ELR (cell line): ENCODE measurements at places on chromosomes 1 and 21.

DNA sequence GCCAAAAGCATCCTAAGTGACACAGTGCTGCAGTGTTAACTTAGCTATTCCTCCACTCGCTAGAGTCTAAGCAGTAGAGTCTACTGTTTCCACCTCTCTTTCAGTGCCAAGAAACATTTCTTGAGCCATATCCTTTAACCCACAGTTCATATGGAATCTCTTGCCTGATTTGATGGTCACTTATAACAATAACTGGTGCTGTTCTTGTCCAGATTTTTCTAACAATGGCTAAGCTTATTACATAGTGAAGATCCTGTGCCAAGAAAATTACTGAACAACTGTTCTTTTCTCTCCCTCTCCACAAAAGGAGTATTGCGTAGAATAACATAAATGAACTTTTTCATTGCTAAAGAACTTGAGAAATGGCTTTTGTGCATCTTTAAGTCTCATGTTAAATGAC, 121.3 kb downstream of the CDC7 start:
- no peak for DNase-seq

DNA sequence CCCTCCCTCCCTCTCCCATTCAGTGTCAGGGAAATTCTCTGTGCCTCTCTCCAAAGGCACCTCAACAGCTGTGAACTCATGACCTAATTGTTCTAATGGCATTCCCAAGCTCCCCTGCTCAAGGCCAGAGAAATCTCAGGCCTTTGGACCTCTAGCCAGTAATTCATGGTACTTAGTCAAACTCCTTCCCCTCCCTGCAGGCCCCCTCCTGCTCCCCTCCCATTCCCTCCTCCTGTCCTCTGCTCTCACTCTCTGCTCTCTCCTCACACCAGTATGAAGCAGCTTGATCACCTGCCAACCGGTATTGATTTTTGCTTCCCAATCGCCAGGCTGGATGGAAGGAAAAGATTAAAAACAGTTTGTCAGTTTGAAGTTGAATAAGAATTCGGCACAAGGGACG, 370.5 kb upstream of the PBX1 start:
- DNase-seq = no peak

DNA sequence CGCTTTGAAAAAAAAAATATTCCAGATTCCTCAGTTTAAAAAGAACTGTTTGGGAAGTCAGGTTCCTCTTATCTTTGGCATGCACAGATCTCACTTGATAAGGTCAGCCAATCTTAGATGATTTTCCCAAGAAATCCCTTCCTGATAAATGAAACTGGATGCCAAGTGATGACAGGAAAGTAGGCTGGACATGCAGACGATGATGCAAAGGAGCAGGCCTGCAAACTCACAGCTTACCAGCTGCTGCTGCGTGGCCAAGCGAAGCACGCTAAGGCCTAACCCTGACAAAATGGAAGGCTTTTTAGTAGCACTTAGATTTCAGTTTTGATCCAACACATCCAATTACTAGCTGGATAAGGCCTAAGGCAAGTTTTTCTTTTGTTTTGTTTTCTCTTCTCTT, 10.1 kb downstream of the TADA1 start:
- no peak for DNase-seq

DNA sequence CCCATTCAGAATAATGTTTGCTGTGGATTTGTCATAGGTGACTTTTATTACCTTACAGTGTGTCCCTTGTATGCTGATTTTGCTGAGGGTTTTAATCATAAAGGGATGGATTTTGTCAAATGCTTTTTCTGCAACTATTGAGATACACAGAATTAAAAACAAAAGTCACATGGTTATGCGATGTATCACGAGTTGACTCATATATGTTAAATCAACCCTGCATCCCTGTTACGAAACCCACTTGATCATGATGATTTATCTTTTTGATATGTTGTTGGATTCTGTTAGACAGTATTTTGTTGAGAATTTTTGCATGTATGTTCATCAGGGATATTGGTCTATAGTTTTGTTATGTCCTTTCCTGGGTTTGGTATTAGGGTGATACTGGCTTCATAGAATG, 10.7 kb upstream of the OR2T34 start:
- DNase-seq = peak; percentile 72

DNA sequence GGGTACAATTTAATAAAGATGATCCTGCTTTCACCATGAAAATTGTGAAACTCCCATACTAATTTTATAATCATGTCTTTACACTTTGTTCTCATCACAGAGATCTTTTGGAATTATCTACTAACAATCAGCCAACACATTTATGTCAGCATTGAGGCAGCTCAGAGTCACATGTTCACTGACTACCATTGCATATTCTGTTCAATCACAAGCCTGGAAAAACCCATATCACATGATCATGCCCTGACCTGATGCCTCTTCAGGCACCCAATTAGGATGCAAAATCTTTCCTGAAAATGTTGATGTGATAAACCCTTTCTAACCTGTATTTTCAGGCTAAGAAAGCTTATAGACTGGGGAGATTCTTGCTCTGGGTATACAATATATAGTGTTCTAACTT, 21.6 kb upstream of the RASAL2 start:
- DNase-seq = no peak

- DNase-seq = no peak
These were observed 52.4 kb downstream of the OSBPL9 start for GRCh38 chr1:51669272-51669671.

GRCh38 chr1:40662864-40663263, 2.6 kb downstream of the RIMS3 start:
- DNase-seq = peak; percentile 50

- no peak for DNase-seq
These were observed 111.9 kb downstream of the PTPN14 start for GRCh38 chr1:214439352-214440119.

DNA sequence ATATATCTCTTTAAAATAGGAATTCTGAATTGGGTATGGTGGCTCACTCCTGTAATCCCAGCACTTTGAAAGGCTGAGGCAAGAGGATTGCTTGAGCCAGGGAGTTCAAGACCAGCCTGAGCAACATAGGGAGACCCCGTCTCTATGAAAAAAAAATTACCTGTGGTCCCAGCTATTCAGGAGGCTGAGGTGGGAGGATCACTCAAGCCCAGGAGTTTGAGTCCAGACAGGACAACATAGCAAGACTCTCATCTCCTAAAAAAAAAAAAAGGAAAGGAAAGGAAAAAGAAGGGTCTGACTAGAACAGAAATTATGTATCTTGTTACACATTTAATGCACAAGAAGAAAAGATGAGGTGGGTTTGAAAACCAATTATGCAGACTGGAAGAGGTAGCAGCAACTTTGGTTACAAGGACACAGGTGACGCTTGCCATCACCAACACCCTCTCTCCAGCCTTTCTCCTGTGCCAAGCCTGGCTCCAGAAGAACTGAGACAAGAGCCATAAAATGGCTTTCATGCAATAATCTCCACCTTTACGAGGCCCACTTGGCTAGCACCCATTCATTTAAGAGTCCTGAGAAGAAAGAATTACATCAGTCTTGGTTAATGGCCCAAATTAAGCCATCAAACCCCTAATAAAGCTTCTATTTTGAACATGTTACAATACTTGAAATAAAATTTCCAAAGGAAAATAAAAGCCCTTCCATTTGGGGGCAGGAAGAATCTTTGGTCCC, 4.8 kb upstream of the SELENBP1 start:
- DNase-seq = no peak

DNA sequence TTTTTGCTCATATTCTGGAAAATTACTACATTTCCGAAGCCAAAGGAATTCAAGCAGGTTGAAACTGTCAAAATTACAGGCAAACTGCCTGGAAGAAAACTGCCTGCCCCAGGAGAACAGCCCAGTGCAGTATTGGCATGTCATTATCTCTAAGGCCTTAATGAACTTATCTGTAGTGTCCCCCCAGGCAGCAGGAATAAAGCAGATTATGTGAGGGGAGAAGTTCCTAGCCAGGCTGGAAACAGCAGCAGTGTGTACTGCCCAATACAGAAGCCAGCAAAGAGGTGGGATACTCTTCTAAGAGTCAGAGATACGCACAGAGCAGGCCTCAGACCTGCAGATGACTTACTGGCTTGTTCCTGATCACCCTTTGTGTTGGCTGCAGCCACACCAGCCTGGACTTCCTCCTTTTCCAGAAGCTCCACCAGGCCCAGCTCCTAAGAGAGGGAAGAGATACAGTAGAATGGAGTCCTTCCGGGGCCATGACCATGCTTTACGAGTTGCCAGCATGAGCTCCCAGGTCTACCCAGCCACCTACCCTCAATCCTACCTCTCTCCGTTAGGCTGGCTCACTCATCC, 11.7 kb downstream of the IQGAP3 start:
- no peak for DNase-seq

DNA sequence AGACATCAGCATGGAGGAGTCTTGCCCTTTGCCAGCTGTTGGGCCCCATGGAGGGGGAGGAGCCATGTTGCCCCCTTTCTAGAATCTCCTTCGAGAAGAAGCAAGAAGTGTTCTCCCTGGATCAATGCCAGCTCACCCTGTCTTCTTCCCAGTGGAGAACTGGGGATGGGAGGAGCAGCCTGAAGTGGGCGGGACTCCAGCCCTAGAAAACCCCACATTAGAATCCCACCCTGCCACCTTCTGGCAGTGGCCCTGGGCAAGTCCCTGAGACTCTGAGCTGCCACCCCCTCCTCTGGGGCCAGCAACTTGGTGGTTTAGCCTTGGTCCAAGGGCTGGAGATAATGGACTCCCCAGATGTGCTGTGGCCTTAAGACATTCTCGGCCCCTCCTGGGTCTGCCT, 51.7 kb downstream of the PAX7 start:
- no peak for DNase-seq

DNA sequence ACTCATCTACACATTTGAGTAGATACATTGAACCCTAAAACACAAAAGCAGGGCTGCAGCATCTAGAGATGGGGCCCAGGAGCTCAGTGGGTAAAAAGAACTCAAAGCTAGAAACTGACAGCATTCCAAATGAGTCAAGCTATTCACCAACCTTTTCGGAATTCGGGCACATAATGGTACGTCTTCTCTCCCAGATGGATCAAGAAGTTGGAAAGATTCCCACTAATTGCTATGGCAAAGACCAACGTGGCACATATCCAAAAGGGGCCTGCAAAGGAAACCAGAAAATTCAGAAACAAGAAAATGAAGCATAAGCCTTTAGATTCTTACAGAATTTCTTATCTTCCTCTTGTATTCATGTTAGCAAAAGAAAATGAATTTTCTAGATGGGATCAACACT, 18.4 kb downstream of the YIPF1 start:
- DNase-seq = no peak

DNA sequence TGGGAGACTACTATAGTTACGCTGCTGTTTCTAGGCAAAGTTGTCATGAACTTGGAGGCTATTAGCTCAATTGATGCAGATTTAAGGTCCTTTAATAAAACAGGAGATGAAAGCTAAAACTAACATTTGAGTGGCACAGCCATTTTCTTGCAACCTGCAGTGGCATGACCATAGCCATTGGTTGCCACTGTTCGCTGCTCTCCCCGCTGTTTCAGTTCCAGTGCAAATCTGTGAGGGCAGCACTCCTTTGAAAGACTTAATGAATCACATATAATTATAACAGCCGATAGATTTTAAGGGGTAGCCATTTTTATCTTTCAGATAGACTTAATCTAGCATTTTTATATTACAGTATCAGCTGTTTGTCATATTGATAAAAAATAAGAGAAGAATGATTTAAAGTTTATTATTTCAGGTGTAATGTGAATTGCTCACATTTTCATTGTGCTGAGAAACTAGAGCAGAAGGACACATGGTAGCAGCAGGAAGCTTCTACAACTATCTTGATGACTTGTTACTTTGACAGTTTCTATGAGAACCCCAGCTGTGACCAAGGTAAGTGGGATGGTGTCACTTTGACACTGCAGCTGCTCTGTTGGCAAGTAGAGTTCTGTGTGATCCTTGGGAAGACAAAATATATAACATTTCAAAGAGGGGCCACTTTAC, 203.7 kb downstream of the PLA2G4A start:
- DNase-seq = no peak

- no peak for DNase-seq
These were observed 210.2 kb upstream of the MAP1LC3C start for GRCh38 chr1:242209063-242209462.

DNA sequence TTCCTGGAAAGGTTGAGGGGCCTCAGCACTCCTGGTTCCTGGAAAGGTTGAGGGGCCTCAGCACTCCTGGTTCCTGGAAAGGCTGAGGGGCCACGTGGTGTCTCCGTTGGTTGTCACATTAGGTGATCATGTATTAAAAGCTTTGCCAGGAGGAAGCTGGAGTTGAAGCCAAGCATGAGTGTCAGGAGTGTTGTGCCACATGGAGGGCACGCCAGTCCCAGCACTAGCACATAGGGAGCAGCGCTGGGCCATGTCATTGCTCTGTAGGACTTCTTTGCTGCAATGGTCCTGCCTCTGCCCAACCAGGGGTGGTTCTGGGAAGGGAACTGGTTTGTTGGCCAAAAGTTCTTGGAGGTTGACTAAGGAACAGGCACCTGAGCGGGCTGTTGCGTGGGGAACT, 13.3 kb downstream of the ATP5PO start:
- no peak for DNase-seq

GRCh38 chr1:220528679-220529501, 954 bp downstream of the MARK1 start:
- DNase-seq = peak; percentile 1

DNA sequence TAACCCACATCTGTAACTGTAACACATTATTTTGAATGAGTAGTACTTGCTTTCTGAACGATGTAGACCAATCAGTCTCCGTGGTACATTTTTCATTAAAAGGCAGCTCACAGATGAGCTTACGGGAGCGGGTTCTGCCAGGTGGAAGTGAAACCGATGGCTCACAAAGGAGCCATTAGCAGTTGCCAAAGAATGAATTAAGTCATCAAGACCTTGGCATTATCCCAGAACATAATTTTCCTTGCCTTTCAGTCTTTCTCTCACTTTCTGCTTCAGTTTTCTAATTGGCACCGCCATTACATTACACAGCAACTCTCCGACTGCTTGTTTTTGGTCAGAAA, 33.5 kb upstream of the UTS2 start:
- DNase-seq = no peak

DNA sequence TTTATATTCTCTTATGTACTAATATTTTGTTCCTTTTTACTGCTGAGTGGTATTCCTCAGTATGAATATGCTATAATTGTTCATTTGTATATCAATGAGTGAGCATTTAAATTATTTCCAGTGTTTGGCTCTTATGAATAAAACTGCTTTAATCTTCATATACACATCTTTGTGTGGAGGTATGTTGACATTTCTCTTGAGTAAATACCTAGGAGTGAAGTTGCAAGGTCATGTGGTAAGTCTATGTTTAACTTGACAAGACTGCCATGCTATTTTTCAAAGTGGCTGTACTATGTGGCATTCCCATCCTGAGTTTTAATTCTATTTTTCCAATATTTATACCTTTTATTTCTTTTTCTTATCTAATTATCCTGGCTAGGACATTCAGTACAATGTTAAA, 124.2 kb downstream of the ADSS2 start:
- DNase-seq = no peak

- no peak for DNase-seq
These were observed 107.8 kb downstream of the EIF4G3 start for GRCh38 chr1:21068937-21069336.

GRCh38 chr1:214445831-214446614, 105.4 kb downstream of the PTPN14 start:
- peak; percentile 96 for DNase-seq
